Activated naive CD4-positive, alpha-beta T cell treated with anti-CD3 and anti-CD28 coated beads for 36 hours (primary cell): ENCODE measurements at places on chromosomes 16 and 17. TPM values are rescaled to one million over a fixed set of nuclear protein-coding genes. Genes with fewer than 3 reads are reported as not detected.

- peaks cover 40% of the 10 kb centered on the region for H3K4me1 ChIP-seq
- peak overlapping the region; percentile 73 for H3K27ac ChIP-seq
- H3K27me3 ChIP-seq: no peaks in the 10 kb centered on the region
- H3K4me3 ChIP-seq: no peak overlapping the region
- peak; percentile 85 for DNase-seq
Observed at GRCh38 chr16:57277586-57277985, 6.9 kb downstream of the PLLP start.

Gene SLC13A2
- total RNA-seq: not detected

DNA sequence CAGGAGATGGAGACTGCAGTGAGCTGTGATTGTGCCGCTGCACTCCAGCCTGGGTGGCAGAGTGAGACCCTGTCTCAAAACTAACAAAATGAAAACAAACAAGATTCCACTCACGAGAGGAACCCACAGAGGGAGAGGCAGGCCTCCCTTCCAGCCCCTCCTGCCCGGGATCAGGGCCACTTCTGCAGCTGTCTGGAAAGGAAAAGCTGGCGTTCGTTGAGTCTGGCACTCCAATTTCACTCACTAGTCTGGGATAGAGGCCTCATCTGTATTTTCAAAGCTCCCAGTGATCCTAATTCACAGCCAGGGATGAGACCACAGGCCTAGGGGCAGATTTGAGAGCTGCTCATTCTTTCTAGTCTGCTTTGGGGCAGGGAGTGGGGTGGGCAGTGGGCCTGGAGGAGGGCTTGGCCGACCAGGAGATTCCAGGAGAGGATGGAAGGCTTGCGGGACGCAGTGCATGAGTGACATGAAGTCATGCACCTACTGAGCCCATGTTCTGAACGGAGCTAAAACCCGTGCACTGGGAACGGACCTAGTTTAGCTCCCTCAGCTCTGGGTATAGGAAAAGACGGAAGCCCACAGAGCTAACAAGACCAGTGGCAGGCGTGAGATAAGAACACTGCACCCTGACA lies 54.0 kb downstream of the COTL1 start:
- H3K36me3 ChIP-seq: peaks cover 29% of the 10 kb centered on the region
- H3K4me3 ChIP-seq: no peak overlapping the region
- DNase-seq: no peak
- peaks cover 6% of the 10 kb centered on the region for H3K4me1 ChIP-seq

DNA sequence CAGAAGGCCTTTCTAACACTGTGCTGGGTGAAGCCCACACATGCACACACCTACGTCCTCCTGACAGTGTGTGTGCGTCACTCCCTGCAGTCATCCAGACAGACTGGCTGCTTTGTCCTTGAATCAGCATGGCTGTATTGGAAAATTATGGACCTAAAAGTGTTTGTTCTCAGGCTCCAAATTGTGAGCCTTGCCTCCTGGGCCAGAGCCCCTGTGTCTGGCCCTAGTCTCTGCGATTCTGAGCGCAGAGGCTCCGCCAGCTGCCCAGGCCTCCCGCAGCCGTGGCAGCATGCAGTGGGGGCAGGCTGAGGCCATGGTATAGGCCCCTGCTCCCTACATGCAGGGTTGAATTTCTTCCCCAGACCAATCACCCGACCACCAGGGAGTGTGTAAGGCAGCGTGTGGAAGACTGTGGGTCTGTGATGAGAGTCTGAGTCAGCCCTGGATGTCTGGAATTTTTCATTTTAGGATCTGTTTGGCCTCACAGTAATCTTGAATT lies 166.9 kb downstream of the LGALS9B start:
- DNase-seq: no peak
- H3K4me3 ChIP-seq: no peak overlapping the region
- H3K27me3 ChIP-seq: no peaks in the 10 kb centered on the region
- no peak overlapping the region for H3K27ac ChIP-seq

Gene TBC1D3I
- total RNA-seq: not detected

DNA sequence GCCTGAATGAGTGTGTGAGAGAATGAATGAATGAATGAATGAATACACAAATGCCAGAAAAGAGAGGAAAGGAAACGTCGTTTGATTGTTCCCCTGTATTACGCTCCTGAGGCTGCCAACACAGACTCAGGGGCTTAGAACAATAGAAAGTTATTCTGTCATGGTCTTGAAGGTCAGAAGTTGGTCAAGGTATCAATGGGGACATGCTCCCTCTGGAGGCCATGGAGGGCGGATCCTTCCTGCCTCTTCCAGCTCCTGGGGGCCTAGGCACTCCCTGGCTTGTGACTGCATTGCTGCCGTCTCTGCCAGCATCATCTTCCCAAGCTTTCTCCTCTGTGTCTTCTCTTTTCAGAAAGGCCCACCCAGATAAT lies 1.5 kb upstream of the SLC38A8 start:
- H3K27me3 ChIP-seq: peaks cover 24% of the 10 kb centered on the region
- H3K4me3 ChIP-seq: no peak overlapping the region
- no peak for DNase-seq
- H3K27ac ChIP-seq: no peak overlapping the region
- peaks cover 5% of the 10 kb centered on the region for H3K4me1 ChIP-seq

GRCh38 chr17:67481808-67482207 lies 104.7 kb downstream of the PITPNC1 start:
- peaks cover 80% of the 10 kb centered on the region for H3K4me1 ChIP-seq
- peak overlapping the region; percentile 3 for H3K4me3 ChIP-seq
- peak overlapping the region; percentile 89 for H3K27ac ChIP-seq
- no peaks in the 10 kb centered on the region for H3K36me3 ChIP-seq
- DNase-seq: no peak
- H3K27me3 ChIP-seq: no peaks in the 10 kb centered on the region

GRCh38 chr17:3385869-3386816 lies at the start of gene OR3A2:
TSS of gene OR3A2 (minus strand) at chr17:3386308.
- H3K27me3 ChIP-seq: peaks cover 21% of the 10 kb centered on the region
- H3K4me1 ChIP-seq: no peaks in the 10 kb centered on the region
- peak within 1 kb of the TSS; percentile 72 for H3K4me3 ChIP-seq
- peak; percentile 31 for DNase-seq
- H3K27ac ChIP-seq: peak within 1 kb of the TSS; percentile 21

DNA sequence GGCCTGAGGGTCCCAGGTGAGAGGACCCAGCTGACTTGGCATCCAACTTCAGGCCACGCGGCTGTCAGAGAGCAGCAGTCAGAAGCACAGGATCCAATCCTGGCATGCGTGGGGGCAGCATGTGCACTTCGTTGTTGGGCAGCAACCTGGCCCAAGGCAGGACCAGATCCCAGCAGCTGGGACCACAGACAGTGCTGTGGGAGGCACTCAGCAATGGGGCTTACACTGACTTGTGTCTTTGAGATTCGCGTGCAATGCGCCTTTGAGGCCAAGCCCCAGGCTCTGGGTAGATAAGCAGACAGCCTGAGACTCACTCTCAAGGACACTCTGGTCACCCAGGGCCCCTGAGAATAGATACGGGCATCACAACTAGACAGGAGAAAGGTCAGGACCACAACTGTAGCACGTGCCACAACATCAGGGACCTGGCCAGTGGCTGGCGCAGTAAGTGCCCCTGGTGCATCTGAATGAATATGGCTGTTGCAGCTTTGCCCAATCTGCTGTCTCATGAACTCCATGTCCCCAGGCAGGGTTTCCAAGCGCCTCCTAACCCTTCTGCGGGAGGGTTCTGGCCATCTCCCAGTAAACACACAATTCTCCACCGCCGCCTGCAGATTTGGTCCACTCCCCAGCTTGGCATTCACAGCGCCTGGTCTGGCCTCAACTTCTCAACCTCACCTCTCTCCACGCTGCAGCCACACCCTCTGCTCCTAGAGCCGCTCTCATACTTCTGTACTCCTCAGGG lies 3.2 kb downstream of the PAM16 start:
- H3K4me3 ChIP-seq: no peak overlapping the region
- H3K27ac ChIP-seq: peak overlapping the region; percentile 15
- H3K27me3 ChIP-seq: no peaks in the 10 kb centered on the region
- DNase-seq: no peak
- peaks cover 45% of the 10 kb centered on the region for H3K4me1 ChIP-seq

DNA sequence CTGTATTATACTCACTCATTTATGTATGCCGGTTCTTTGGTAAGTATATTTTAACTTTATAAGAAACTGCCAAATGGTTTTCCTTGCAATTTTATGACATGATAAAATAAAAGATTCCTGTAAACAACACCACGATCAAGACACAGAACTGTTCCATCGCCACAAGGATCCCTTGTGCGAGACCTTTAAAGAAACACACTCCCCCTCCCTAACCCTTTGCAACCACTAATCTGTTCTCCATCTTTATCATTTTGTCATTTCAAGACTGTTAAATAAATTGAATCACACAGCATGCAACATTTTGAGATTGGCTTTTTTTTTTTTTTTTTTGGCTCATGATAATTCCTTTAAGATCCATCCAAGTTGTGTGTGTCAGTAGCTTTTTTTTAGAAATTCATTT lies 6.0 kb downstream of the ADGRG5 start:
- H3K4me1 ChIP-seq: peaks cover 41% of the 10 kb centered on the region
- H3K27ac ChIP-seq: no peak overlapping the region
- no peaks in the 10 kb centered on the region for H3K27me3 ChIP-seq
- H3K36me3 ChIP-seq: no peaks in the 10 kb centered on the region

Gene ENPP7
- total RNA-seq: not detected

- H3K36me3 ChIP-seq: no peaks in the 10 kb centered on the region
- H3K4me3 ChIP-seq: no peak overlapping the region
- H3K27me3 ChIP-seq: no peaks in the 10 kb centered on the region
- DNase-seq: no peak
- no peak overlapping the region for H3K27ac ChIP-seq
Observed at GRCh38 chr17:59413014-59413766, 81.7 kb downstream of the YPEL2 start.

GRCh38 chr17:42535155-42536047 lies 640 bp upstream of the NAGLU start:
- peaks cover 44% of the 10 kb centered on the region for H3K4me1 ChIP-seq
- H3K36me3 ChIP-seq: peaks cover 11% of the 10 kb centered on the region
- no peak for DNase-seq

Gene GP2
- not detected for total RNA-seq

- no peak overlapping the region for H3K27ac ChIP-seq
- no peaks in the 10 kb centered on the region for H3K36me3 ChIP-seq
- peaks cover 2% of the 10 kb centered on the region for H3K27me3 ChIP-seq
- peaks cover 9% of the 10 kb centered on the region for H3K4me1 ChIP-seq
- H3K4me3 ChIP-seq: no peak overlapping the region
Observed at GRCh38 chr17:34885076-34885475, 76.2 kb downstream of the CCT6B start.

GRCh38 chr17:29855686-29856085 lies 74.3 kb downstream of the SSH2 start:
- no peaks in the 10 kb centered on the region for H3K27me3 ChIP-seq
- no peak overlapping the region for H3K4me3 ChIP-seq
- H3K4me1 ChIP-seq: peaks cover 5% of the 10 kb centered on the region
- DNase-seq: no peak
- peaks cover 3% of the 10 kb centered on the region for H3K36me3 ChIP-seq
- no peak overlapping the region for H3K27ac ChIP-seq

DNA sequence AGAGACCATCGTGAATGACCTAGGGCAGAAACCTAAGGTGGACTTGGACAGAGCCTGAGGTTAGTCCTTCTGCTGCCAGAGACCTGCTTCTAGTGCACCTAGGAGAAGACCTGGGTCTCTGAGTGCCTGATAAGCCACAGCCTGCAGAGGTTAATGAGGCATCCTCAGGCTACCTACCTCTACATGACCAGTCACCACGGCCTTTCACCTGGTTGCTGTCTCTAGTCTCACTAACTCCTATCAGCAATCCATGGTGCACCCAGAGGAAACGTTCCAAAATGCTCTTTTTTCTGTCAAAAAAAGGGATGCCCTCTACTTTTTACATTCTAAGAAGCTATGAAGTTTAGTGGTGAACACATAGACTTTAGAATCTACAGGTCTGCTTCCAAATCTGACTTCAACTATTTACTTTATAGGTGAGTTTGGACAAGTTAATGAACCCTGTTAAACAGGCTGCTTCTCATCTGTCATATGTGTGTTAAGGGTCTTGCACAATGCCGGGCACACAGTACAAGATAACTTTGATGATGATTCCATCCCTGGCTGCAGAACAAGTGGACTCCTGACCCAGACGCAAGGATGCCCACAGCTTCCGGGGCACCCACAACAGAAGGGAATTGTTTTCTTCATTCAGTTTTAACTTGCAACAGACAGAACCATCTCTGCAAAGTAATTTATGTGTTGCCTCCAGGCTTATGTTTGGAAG lies 469.9 kb upstream of the CDH5 start:
- no peak overlapping the region for H3K27ac ChIP-seq
- no peaks in the 10 kb centered on the region for H3K4me1 ChIP-seq
- no peak for DNase-seq
- no peak overlapping the region for H3K4me3 ChIP-seq
- H3K27me3 ChIP-seq: no peaks in the 10 kb centered on the region
- H3K36me3 ChIP-seq: no peaks in the 10 kb centered on the region

- H3K4me1 ChIP-seq: peaks cover 50% of the 10 kb centered on the region
- peak overlapping the region; percentile 5 for H3K27ac ChIP-seq
- H3K36me3 ChIP-seq: no peaks in the 10 kb centered on the region
- H3K4me3 ChIP-seq: peak overlapping the region; percentile 75
- no peaks in the 10 kb centered on the region for H3K27me3 ChIP-seq
Observed at GRCh38 chr17:74737299-74738050, 419 bp downstream of the RAB37 start.

DNA sequence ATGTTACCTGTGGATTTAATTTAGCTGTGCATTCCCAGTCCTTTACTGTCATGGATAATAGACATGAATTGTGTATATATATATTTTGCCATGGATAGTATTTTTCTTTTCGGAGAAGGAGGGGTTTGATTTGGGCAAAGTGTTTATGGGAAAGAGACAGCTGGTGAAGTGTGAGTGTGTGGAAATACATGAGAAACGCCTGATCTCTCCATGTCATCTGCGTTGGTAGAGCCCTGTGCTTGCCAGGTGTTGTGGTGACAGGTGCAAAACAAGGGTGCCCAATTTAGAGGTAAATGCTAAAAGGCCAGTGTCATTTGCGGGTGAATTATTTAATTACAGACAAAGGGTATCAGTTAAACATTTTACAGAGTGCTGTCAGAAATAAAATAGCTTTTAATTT lies 23.4 kb downstream of the NDEL1 start:
- H3K27ac ChIP-seq: no peak overlapping the region
- no peaks in the 10 kb centered on the region for H3K27me3 ChIP-seq
- peaks cover 18% of the 10 kb centered on the region for H3K4me1 ChIP-seq
- H3K36me3 ChIP-seq: peaks cover 22% of the 10 kb centered on the region

Gene TSEN54
- total RNA-seq: 21.4 TPM

Gene GCGR
- not detected for total RNA-seq

Gene TNFRSF13B
- not detected for total RNA-seq

Gene NPTX1
- total RNA-seq: 10.7 TPM

Gene CACNG3
- not detected for total RNA-seq

- H3K27ac ChIP-seq: peak overlapping the region; percentile 88
- H3K27me3 ChIP-seq: no peaks in the 10 kb centered on the region
- H3K36me3 ChIP-seq: peaks cover 34% of the 10 kb centered on the region
- peaks cover 23% of the 10 kb centered on the region for H3K4me1 ChIP-seq
- H3K4me3 ChIP-seq: peak overlapping the region; percentile 81
- DNase-seq: peak; percentile 43
Observed at GRCh38 chr17:15999974-16000827, 577 bp downstream of the TTC19 start.

GRCh38 chr16:67091906-67092566 lies 17.7 kb upstream of the PHAF1 start:
- H3K36me3 ChIP-seq: no peaks in the 10 kb centered on the region
- DNase-seq: no peak
- H3K4me1 ChIP-seq: peaks cover 6% of the 10 kb centered on the region

Gene LITAFD
- not detected for total RNA-seq

Gene CACNA1H
- 0.50 TPM for total RNA-seq
